ELR (cell line): ENCODE measurements at places on chromosomes 12 and 14.

DNA sequence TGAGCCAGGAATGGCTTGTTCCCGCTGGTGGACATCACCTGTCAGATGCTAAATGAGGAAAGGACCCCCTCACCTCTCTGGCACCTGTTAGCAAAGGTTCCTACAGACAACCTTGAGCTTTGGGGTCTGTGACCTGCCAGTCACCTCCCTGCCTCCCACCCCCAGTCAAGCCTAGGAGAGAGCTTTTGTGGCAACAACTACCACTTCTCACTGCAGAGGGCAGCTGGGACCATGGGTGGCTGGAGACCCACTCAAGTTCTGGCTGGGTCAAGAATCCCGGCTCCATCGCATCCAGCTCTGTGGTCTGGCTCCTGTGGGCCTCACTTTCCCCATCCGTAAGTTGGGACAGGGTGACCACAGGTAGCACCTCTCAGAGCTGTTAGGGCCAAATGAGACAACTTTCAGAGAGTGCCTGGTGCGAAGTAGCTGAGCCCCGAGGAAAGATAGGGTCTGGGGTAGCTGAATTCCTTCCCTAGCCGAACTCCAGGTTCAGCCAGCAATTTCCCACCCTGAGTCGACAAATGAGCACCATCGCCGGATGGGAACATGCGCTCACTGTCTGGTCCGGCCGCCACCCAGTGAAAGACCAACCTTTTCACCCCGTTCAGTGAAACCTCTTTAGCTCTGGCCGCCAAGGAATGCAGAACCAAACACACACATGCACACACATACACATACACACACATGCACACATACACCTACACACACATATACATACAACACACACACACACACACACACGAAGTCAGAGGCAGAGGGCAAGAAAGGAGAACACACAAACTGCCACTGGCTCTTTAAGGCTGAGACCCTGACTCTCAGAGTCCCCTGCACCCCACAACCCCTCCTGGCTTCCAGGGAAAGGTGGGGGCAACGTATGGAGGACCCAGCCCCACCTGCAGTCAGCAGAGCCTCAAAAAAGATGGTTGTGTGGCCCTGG is 1.9 kb downstream of the TMEM119 start:
- no peak for DNase-seq

DNA sequence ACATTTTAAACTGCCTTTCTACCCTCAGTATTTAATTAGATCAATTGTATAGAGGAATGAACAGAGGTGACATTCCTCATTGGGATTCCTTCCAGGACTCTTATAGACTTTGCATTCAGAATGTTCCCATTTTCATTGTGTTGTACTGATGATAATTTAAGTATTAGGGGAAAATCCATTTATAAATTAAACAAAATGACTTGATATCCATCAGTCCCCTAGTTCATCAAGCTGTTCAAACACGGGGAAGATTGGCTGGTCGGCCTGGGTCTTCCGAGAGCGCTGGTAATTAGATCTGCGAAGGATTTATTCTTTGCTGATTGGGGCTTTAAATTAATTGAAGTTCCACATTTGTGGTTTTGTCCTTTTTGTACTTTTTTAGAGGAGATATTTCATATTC is 274.0 kb downstream of the EGLN3 start:
- no peak for DNase-seq

- peak; percentile 36 for DNase-seq
These were observed 59.2 kb upstream of the TSPAN8 start for GRCh38 chr12:71216725-71217579.

GRCh38 chr12:108890208-108890607 is 10.3 kb downstream of the DAO start:
- DNase-seq, result peak; percentile 23

GRCh38 chr12:46187023-46187422 is 81.8 kb downstream of the SLC38A1 start:
- DNase-seq, result no peak

- DNase-seq, result no peak
These were observed 32.7 kb upstream of the RNU6-7 start for GRCh38 chr14:32169191-32169590.

GRCh38 chr12:40351976-40352375 is 127.2 kb downstream of the LRRK2 start:
- no peak for DNase-seq

DNA sequence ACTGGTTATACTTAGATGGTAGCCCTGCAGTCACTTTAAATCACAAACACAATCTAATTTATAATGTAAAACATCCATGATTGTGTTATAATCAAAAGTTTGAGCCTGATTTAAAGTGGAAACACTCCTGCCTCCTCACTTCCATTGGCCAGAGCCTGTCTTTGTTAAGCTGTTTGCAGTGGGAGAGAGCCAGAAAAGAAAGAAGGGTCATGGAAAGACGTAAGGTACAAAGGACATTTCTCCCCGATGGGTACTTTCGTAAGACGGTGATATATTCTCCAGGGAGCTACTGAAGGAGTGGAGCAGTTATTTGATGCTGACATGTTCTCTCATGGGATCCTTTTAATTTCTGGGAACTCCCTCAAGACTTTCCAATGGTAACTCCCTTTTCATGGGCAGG is 164.0 kb downstream of the METTL25 start:
- no peak for DNase-seq
